ENCODE measurements at places on chromosomes 2 and 18. TPM values are rescaled to one million over a fixed set of nuclear protein-coding genes. Genes with fewer than 3 reads are reported as not detected.

DNA sequence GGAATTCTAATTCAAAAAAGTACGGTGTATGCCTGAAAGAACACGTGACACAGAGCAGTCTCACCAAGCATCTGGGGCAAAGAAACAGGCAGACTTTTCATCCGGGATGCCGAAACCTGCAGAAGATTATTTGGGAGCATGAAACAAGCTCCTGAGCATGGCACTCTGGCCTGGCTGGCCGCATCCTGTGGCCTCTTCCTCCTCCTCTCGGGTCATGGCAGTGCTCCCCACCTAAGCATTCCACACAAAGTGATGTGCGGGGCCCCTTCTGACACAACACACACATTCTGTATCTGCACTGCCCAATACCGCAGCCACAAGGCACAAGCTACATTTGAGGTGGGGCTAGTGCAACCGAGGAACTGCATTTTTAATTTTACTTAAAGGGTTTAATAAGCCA, 380.8 kb downstream of the NBAS start:
- no peak for DNase-seq

DNA sequence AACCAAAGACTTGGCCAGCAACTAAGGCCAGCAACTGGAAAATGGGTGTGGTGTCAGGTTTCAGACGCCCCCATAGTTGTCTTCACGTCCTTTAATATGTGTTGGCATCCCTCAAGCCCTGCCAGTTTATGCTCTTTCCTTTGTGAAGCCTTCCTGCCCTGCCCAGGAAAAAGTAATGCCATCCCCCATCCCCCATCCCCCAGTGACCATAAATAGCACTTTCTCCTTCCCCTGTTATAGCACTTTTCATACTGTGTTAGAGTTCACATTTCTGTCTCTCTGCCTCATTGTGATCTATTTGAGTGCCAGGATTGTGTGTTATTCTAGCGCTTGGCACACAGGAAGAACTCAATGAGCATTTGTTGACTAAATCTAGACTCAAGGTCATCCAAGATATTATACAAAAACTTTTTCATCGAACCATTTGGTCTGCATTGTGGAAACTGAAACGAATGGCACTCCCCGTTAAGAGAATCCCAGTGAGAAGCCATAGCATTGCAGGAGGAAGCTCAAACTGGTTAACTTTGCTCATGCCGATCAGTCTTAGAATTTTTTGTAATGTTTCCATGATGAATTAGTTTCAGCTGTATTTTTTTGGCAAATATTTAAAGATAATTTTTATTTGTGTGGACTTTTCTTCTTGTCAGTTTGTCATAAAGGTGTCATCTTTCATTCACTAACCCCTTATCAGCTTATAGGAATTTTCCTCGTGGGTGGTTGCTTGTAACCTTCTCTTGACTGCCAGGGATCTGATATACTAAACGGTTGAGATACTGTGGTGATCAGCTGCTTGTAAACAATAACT, 15.7 kb downstream of the CRIM1 start:
- DNase-seq, result no peak

GRCh38 chr2:186919296-186919695, 70.3 kb upstream of the ZSWIM2 start:
- DNase-seq, result no peak

DNA sequence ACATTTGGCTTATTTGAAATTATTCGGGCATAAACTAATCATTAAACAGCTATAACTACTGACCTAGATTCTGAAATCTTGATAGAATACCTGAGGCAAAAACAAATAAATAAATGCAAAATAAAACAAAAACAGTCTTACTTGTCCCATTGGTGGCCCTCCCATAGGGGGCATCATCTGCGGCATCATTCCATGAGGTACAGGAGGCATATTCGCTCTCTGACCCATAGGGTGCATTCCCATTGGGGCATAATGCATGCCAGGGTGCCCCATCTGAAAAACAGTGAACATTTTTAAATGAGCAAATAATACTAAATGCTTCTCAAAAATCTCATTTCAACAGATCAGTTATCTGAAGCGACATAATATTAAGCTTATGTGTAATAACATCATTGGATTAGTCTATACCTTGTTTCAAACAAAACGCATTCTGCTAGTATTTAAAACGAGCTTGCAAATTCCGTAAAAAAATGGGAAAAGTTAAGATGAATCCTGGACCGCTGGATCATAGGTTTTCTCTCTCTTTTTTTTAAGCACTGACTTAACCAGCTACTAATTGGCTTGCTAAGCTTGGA, 1.3 kb downstream of the PRPF40A start:
- peak; percentile 62 for DNase-seq

DNA sequence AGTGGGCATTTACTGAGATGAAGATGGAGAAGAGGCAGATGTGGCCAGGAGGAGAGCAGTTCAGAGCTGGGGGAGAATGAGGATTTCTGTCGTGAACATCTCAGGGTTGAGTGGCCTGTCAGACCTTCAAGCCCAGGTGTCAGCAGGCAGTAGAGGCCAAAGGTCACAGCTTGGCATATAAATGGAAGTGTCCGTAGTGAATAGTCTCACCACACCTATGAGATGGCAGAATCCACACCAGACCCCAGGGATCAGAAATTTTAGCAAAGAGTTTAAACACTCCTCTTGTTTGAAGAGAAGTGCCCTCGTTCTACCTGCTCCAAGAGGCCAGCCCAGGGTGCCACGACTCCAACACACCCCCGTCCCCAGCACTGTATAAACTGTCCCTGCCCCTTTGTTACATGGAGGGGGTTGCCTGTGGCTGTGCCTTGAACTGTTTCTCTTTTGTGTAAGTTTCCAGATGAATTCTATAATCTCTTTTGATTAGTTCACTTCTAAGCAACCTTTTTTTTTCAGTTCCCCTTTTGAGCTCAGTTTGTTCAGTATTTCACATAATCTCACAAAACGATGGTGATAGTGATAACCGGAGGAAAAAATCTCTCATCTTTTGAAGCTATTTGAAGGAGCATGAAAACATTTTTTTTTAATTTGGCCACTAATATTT, 69.0 kb upstream of the TTC39C start:
- DNase-seq, result no peak

DNA sequence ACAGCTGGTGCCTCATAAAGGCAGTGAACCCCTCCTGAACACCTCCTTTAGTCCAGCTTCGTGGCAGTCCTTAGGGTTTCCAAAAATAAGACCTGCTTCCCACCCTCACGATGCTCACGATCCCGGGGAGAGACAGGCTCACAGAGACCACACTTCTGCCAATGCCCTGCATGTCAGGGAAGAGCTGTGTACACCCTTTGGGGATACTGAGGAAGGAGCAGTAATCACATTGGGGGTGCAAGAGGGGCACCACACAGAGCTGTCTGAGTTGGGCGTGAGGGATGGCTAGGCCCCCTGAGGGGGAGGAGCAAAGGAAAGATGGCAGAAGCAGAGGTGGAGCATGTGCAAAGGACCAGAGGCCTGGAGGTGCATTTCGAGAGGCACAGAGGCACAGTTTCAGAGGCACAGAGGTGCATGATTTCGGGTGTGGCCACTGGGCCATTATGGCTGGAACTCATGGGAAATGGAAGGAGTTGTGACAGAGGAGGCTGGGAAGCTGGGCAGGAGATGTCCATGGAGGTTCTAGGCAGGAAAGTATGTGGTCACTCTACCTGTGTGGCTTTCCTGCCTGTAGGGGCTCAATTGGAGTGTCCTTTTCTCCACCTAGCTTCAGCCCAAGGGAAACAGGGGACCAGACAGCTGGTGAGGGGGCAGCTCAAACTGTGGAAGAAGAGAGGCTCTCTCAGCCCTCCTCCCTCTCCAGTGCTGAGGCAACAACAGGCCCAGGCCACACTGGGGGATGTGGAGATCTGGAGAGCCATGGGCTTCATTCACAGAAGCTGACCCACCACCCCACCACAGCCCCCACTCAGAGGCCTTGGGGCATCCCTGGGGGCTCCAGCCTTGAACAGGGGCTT, 115.9 kb downstream of the CAPN13 start:
- DNase-seq, result peak; percentile 31

GRCh38 chr2:85564144-85564563, 2.9 kb upstream of the GGCX start:
- DNase-seq, result no peak

DNA sequence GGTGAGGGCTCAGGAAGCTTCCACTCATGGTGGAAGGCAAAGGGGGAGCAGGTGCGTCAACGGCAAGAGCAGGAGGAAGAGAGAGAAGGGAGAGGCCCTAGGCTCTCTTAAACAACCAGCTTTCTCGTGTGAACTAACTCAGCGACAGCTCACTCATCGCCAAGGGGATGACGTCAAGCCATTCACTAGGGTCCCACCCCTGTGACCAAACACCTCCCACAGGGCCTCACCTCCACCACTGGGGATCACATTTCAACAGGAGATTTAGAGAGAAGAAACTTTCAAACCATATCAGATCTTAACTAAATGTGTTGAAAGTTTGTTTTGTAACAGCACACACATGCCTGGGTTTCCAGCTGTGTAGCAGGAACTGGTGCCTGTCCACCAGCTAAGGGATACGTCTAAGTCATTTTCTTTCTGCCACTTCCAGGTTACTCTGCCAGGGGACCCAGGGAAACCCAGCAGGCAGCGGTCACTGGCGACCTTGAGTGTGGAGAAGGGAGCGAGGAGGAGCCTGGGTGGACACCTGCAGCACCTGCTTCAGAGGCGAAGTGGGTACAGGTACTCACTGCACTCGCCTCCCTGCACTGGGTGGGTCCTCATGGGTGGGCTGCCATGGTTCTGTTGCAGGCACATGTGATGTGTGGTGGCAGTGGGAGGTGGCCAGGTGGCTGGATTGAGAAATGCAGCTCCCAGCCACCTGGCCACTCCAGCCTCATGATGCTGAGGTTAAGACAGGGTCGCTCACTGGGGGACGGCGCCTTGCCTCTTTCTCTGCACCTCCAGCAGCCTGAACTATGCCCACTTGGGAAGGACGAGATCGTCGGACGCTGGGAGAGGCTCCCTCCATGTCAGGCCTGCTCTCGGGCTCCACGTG, 8.4 kb upstream of the GPC1 start:
- no peak for DNase-seq

- no peak for DNase-seq
These were observed 9.7 kb upstream of the NAPG start for GRCh38 chr18:10516078-10516477.

GRCh38 chr2:236143811-236144210, 24.4 kb downstream of the GBX2 start:
- no peak for DNase-seq

- no peak for DNase-seq
These were observed 54.9 kb upstream of the BZW1 start for GRCh38 chr2:200756618-200757321.

DNA sequence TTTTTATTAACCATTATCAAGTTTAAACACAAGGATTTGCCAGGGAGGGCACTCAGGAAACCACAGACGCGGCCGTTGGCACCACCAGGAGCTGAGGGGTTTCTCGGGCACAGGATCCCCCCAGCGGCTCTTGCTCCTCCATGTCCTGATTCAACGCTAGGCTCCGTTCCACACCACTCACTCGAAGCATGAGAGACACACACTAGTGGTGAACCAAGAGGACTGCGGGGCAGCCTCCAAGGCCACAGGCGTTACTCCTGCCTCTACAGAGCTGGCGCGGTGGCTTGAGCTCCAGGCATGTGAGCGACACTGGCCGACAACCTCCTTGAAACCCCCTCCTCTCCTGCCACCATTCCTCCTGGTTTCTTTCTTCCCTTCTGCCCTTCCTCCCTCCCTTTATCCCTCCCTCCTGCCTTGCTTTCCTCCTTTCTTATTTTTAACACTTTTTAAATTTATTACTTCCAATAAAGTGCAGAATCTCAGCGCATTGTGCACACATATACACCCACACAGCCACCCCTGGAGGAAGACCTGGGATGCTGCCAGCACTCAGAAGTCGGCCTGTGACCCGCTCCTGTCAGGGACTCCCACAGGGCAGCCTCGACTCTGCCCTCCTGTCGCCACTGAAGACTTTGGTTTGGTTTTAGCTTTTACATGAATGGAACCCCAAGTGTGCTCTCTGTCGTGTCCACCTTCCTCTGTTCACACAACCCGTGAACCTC, 21.7 kb downstream of the COX7A2L start:
- DNase-seq, result no peak

DNA sequence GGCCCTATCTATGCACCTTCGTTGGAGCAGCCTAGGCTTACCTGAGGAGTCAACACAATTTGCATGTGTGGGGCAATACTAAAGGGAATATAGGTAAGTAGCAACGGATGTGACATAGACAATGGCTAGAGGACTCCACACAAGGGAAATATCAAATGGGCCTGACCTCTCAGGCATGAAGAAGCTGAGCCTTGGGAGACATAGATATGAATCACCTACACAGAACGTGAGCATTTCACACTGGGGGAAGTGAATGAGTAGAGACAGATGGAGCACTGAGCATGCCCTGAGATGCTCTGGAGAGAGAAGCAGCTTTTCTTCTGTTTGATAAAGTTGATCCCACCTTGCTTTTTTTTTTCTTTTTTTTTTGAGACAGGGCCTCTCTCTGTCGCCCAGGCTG, 97.9 kb downstream of the ATL2 start:
- DNase-seq, result no peak

GRCh38 chr18:3870914-3871313, 420.9 kb downstream of the TGIF1 start:
- no peak for DNase-seq

DNA sequence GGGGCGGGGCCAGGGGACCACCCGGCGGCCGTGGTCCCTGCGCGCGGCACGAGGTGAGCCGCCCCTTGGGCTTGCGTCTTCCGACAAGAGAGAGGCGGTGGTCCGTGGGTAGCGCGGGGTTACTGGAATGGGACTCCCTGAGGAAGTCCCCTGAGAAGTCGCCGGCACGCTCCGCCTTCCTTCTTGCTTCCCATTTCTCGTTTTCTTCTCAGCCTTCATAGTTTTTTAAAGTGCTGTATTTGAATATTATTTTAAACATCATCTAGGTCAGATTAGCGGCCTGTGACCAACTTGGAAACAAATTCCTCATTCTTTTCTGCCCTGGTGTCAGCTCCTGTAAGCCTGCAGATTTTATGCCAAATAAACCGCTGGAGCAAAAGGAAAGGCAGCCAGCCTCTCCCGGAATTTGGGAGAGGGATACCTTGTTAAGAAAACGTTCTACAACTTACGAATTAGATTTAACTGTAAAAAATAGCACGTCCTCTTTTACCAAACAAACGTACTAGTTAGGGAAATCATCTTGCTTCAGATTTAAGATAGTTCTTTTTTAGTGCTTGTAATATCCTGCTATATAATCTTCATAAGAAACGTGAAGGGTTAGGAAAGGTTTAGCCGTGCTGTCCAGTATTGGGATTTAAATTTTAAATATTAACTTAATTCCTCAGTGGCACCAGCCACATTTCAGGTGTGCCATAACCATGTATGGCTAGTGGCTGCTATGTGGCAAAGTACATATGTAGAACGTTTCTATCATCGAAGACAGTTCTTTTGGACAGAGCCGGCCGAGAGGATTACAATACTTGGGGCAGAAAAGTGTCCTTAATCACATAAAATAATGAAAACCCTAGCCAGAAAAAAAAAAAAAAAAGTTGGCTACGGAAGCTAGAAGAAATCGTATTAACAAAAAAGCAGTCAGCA, 628 bp upstream of the PTPN2 start:
- no peak for DNase-seq

- DNase-seq, result peak; percentile 80
These were observed 3.0 kb downstream of the BUB1 start for GRCh38 chr2:110674620-110675555.

SLC16A14 gene
- 0.47 TPM for total RNA-seq

PROM2 gene
- 0.82 TPM for total RNA-seq

MC2R gene
- not detected for total RNA-seq

NEU2 gene
- not detected for total RNA-seq

CKAP2L gene
- total RNA-seq, result 68.8 TPM

RGPD6 gene
- total RNA-seq, result 11.7 TPM

GRP gene
- total RNA-seq, result not detected

USP14 gene
- 84.0 TPM for total RNA-seq

GPBAR1 gene
- total RNA-seq, result 0.73 TPM

AGXT gene
- not detected for total RNA-seq

GPR39 gene
- not detected for total RNA-seq

SPATA3 gene
- 0.44 TPM for total RNA-seq

NT5DC4 gene
- total RNA-seq, result not detected

All from activated CD8-positive, alpha-beta memory T cell treated with anti-CD3 and anti-CD28 coated beads, Interleukin-2, amount 10 ng/mL, durations not matched to agents 7 days and 5 days (primary cell).